ENCODE measurements at places on chromosomes 6 and 20. TPM values are rescaled to one million over a fixed set of nuclear protein-coding genes. Genes with fewer than 3 reads are reported as not detected.

DNA sequence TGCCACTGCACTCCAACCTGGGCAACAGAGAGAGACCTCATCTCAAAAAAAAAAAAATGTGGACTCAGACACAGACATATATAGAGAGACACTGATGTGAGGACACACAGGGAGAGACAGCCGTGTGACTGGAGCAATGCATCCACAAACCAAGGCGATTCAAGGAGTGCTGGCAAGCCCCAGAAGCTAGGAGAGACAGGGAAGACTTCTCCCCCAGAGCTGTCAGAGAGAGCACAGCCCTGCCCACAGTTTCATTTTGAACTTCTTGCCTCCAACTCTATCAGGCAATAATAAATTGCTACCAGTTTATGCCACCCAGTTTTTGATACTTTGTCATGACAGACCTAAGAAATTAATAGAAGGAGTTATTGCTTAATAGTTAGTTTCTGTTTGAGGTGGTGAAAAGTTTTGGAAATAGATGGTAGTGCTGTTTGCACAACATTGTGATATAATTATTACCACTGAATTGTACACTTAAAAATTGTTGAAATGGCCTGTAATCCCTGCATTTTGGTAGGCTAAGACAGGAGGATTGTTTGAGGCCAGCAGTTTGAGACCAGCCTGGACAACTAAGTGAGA, 5.1 kb upstream of the MDFI start:
- H3K4me3 ChIP-seq, result no peak overlapping the region
- no peaks in the 10 kb centered on the region for H3K36me3 ChIP-seq
- no peaks in the 10 kb centered on the region for H3K27me3 ChIP-seq

- no peak overlapping the region for H3K4me3 ChIP-seq
- no peaks in the 10 kb centered on the region for H3K36me3 ChIP-seq
- no peak overlapping the region for H3K27ac ChIP-seq
- no peak for DNase-seq
- H3K4me1 ChIP-seq, result no peaks in the 10 kb centered on the region
- H3K27me3 ChIP-seq, result no peaks in the 10 kb centered on the region
These were observed 604.4 kb upstream of the NOX3 start for GRCh38 chr6:156060013-156060412.

- H3K27me3 ChIP-seq, result no peaks in the 10 kb centered on the region
- no peak overlapping the region for H3K4me3 ChIP-seq
These were observed 476.9 kb downstream of the KHDRBS2 start for GRCh38 chr6:61809004-61809595.

GRCh38 chr6:134585517-134585873, 267.6 kb upstream of the SGK1 start:
- no peak overlapping the region for H3K27ac ChIP-seq
- H3K4me1 ChIP-seq, result peaks cover 15% of the 10 kb centered on the region
- no peak overlapping the region for H3K4me3 ChIP-seq
- H3K36me3 ChIP-seq, result no peaks in the 10 kb centered on the region
- H3K27me3 ChIP-seq, result no peaks in the 10 kb centered on the region
- DNase-seq, result no peak

GRCh38 chr6:8530785-8531435, 95.6 kb upstream of the SLC35B3 start:
- H3K27ac ChIP-seq, result no peak overlapping the region
- no peaks in the 10 kb centered on the region for H3K27me3 ChIP-seq
- no peak overlapping the region for H3K4me3 ChIP-seq
- no peak for DNase-seq

DNA sequence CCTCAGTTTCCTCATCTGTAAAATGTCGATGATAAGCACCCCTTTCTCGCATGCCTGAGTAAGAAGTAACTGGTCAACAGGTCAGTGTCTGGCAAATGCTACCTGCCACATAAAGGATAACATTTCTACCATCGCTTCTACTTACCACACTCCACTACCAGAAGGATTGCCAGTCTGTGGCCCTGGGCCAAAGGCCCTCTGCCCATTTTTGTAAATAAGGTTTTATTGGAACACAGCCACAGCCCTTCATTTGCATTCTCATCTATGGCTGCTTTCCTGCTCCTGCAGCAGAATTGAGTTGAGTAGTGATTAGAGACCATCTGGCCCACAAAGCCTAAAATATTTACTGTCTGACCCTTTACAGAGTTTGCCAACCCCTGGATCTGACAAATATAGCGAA, 121.8 kb downstream of the TOX2 start:
- no peaks in the 10 kb centered on the region for H3K36me3 ChIP-seq
- no peak for DNase-seq
- peaks cover 34% of the 10 kb centered on the region for H3K27me3 ChIP-seq
- no peak overlapping the region for H3K4me3 ChIP-seq

- H3K4me3 ChIP-seq, result no peak overlapping the region
- H3K27ac ChIP-seq, result peak overlapping the region; percentile 81
- no peaks in the 10 kb centered on the region for H3K27me3 ChIP-seq
- DNase-seq, result peak; percentile 91
- H3K36me3 ChIP-seq, result no peaks in the 10 kb centered on the region
- H3K4me1 ChIP-seq, result peaks cover 26% of the 10 kb centered on the region
These were observed 68.2 kb upstream of the SUPT3H start for GRCh38 chr6:45445749-45446549.

DNA sequence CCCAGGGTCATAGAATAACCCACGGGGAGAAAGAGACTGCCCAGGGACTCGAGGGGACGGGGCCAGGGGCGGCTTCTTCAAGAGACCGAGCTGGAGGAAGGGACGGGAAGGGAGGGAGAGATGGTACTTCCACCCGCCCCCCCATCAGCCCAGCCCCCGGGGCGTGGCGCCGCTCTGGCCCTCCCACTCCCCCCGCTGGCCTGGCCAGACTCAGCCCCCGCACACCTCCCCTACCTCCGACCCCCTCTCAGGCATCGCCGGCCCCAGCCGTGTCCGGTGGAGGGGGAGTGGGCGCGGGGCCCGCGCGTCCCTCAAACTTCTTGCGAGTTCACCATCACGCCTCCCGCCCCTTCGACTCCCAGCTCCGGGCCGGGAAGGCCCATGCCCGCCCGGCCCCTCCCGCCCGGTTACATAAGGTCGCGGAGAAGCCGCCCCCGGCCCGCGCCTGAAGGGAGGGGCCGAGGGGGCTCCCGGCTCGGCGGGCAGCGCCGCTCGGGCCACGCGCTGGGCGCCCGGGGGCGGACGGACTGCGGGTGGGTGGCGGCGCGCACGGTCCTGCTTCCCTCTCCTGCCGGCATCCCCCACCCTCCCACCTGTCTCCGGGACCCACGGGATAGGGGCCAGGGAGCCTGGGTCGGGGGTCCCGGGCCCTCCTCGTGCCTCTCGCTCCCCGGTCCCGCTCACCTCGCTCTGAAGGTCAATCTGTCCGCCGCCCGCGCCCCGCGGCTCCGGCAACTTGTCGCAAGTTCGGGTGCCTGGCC, 562 bp downstream of the TFEB start:
- no peak overlapping the region for H3K27ac ChIP-seq
- no peaks in the 10 kb centered on the region for H3K36me3 ChIP-seq
- peaks cover 35% of the 10 kb centered on the region for H3K4me1 ChIP-seq

DNA sequence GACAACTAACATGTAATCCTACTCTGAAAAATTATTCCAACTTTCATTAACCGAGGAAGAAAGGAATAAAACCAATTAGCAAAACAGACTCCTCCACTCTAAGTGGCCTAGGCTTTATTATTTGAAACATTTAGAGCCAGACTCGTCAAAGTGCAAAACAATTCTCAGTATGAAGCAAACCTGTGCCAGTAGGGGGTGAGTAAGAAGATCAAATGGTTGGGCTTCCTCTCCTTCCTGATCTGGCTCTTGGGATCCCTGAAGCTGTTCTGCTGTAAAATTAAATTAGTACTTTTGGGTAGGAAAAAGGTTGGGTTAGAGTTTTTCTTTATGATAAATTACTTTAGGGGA, 177.6 kb upstream of the MAN1A1 start:
- no peaks in the 10 kb centered on the region for H3K27me3 ChIP-seq
- H3K4me1 ChIP-seq, result no peaks in the 10 kb centered on the region
- H3K4me3 ChIP-seq, result no peak overlapping the region

- DNase-seq, result no peak
- no peak overlapping the region for H3K4me3 ChIP-seq
These were observed 33.6 kb downstream of the CDK19 start for GRCh38 chr6:110781522-110782214.

WFDC5 gene
- polyA plus RNA-seq, result 2.4 TPM

VSX1 gene
- polyA plus RNA-seq, result not detected

ZSCAN9 gene
- 15.9 TPM for polyA plus RNA-seq

IL17A gene
- not detected for polyA plus RNA-seq

MYLK4 gene
- polyA plus RNA-seq, result 0.22 TPM

ADGRB3 gene
- polyA plus RNA-seq, result not detected
